ENCODE measurements at places on chromosomes 12 and 14.

DNA sequence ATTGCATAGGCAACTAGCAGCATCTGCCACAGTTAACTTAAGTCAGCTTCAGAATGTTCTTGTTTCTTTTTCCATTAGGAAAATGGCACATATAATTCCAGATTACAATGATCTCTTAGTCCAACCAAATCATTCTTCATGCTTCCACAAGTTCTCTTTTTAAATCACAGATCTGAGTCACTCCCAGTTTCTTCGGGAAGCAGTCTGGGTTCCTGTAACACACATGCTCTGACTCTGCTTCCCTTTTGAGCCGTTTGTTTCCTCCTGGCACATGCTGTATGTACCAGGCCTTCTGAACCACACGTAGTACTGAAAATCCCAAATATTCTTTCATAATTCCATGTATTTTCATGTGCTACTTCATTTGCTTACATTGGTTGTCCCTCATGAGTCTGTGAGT is 388.8 kb upstream of the PDE3A start:
- no peak for DNase-seq

DNA sequence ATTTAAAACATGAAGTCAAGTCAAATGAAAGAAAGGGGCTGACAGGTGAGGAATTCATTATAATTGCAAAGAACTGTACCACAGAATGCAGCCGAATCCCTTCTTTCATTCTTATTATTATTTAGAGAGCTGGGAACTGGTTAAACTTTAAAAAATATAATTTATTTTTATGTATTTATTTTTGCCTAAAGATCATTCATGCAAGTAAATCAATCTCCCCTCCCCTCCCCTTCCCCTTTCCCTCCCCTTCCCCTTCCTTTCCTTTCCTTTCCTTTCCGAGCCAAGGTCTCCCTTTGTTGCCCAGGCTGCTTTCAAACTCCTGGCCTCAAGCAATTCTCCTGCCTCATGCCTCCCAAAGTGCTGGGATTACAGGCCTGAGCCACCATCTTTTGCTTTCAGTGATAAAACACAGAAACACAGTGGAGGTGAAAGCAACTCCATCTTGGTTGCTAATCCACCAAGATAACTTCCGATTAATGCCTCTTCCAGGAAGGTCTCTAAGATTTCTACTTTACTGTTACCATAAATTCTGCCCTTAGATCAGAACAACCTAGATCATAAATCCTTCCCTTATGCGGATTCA is 6.0 kb upstream of the UBC start:
- no peak for DNase-seq

- no peak for DNase-seq
Measured at GRCh38 chr12:57261428-57261865, 10.5 kb upstream of the STAC3 start.

DNA sequence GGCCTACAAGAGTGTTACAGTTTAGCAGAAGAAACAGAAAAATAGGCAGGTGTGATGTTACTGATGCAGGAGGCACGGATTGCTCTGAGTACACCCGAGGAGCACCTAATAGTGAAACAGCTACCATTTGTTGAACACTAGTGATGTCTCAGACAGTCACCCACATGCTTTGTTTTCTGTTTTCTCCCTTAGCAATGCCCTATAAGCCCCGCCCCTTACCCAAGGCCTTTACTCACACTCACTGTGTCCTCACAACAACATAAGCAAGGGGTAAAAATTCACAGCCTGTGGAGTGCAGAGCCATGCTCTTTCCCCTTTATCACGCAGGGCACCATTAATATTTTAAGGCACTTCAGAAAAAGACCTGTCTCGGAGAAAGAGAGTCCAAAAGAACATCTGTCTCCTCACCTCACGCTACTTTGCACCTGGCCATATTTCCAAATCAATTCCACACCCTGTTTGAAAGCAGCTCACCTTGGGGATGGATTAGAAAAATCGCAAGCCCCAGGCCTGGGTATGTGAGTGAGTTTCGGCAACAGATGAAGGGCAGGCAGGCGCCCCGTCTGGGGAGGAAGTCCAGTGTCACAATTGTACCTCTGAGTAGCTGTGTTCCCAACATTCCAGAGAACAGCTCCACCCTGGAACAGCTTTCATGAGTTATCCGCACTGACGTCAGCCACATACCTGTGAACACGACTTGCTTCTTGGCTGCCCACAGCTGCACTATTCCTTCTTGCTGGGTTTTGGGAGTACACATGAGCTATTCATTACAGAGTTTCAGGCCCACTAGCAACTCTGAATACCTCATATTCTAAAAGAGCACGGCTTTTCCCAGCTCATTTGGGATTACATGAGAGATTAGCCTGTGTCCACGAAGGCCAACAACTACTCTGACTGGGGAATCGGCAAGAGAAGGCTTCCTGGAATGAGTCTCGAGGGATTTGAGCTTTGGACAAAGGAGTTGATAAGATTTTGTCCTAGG is 26.0 kb downstream of the MAPK1IP1L start:
- DNase-seq = peak; percentile 91

- DNase-seq = no peak
Measured at GRCh38 chr14:28294834-28295440, 471.6 kb upstream of the FOXG1 start.

DNA sequence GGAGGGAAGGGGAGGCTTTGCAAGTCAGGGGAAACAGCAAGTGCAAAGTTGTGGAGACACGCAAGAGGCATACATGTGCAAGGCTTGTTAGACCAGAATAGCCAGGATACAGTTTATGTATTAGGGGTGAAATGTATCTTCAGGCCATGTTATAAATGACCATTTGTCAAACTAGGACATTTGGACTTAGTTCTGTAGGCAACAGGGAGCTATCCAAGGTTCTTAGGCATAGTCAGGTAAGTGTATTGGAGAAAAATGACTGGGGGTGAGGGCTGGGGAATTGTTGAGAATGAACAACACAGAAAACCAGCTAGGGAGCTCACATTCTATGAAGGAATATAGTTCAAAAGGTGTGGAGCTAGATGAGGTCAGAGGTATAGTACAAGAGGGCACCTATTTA is 42.5 kb downstream of the TPH2 start:
- no peak for DNase-seq

- peak; percentile 28 for DNase-seq
Measured at GRCh38 chr12:24754690-24755638, 193.9 kb downstream of the BCAT1 start.

DNA sequence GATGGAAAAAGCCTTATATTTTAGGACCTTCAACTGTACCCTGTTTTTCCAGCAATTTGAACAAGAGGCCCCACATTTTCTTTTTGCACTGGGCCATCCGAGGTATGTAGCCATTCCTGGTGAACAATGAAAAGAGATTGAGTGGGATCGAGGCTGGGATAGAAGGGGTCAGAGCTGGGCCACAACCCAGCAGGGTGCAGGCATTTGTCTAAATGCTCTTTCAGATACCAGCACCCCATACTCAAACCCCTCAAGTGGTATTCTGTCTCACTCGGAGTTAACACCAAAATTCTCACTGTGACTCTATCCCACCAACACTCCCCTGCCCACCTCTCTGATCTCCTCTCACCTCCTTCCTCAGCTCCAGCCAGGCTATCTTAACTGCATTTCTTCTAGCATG is 26.8 kb downstream of the DUSP6 start:
- DNase-seq = no peak

DNA sequence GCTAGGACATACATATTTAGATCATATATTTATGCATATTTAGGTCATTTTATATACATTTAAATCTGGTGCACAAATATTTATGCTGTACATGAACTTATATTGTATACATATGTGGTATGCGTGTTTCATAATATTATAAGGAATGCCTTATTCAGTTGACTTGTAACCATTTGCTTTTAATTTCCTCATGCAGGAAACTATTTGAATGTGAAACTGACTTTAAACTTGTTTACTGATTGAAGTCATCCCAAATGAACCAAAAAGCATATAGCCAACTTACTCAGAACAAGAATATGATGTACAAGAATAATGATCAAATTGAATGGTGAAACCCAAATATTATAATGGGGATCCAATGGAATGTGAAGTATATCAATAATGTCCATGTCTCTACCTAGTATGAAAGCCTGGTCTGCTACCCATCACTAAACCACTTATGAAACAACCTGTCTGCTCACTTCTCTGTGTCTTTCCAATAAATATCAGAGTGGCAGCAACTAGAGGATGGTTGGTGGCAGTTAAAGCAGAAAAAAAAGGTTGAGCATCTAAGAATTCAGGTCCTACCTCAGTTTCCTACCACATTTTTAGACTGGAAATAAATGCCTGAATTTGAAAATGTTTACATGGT is 38.3 kb downstream of the RPS6KA5 start:
- no peak for DNase-seq

GRCh38 chr12:73383584-73384222 is 1111.5 kb downstream of the TRHDE start:
- peak; percentile 57 for DNase-seq

DNA sequence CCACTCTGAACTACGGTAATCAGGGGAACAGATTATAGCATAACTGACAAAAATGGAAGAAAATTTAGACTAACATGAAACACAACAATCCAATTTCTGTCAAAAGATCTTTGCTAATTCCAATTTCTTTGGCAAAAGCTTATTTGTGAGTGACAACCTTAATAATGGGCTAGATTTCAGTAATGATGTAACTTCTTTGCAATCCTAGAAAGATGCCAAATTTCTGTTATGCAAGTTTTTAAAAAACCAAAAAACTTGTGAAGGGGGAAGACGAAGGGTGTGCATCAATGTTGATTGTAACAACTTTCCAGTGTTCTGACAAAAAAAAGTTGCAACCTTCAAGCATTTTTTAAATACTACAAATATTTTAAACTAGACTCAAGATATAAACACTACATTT is 59.9 kb downstream of the DICER1 start:
- no peak for DNase-seq

DNA sequence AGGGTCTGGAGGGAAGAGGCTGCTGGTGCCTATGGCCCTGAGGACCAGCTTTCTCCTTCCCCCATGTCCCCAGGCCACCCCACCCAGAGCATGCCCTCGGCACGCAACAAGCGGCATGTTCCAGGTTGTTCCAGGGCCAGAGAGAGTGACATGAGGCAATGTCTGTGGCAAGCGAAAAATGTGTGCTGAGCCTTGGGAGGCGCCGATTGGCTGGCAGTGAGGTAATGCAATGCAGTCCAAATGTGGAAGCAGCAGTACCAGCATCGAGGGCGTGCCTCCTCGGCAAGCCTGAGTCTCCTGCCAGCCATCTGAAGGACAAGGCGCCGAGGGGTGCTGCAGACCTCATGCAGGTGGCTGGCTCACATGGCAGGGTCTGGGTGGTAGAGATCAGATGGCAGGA is 423.8 kb downstream of the NRXN3 start:
- DNase-seq = no peak

GRCh38 chr12:66552716-66553115 is 126.2 kb downstream of the GRIP1 start:
- no peak for DNase-seq

GRCh38 chr12:117441751-117442150 is 80.3 kb upstream of the NOS1 start:
- peak; percentile 17 for DNase-seq

GRCh38 chr12:93347054-93347785 is 30.5 kb upstream of the NUDT4 start:
- no peak for DNase-seq

DNA sequence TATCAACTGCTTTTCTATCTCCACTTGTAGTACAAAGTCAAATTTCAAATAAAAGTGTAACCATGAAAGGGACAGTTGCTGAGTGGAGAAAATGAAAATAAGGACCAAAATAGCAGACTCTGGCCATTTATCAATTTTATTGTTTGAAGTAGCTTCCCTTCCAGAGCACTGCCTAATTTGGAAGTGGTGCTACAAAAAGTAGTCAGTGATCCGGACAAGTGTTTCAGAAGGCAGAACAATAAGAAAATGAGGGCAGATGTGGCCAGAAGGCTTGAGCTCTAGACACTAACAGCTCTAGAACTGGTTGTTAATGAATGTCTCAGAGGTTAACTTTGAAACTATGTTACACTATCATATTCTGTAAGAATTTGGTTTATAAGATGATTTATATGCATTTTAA is 48.9 kb downstream of the ABCC9 start:
- no peak for DNase-seq

GRCh38 chr12:124762791-124763593 is 100.7 kb downstream of the SCARB1 start:
- DNase-seq = no peak

GRCh38 chr12:15526033-15526432 is 203.7 kb downstream of the PTPRO start:
- peak; percentile 61 for DNase-seq

DNA sequence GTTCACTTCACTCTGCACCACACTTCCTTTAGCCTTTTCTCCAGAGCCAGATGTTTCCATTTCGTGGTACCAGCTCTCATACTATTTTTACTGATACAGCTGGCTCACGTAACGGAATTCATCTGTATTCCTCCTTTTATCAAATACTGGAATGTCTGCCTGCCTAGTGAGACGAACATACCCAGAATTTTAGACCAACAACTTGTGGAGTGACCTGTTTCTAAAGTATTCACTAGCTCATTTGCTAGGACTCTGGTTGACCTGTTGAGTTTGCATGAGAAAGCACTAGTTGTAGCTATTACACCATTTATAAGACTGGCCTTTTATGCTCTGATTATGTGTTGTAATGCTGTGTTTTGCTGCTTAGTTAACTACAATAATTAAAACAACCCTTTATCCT is 22.6 kb downstream of the KCNA5 start:
- no peak for DNase-seq

DNA sequence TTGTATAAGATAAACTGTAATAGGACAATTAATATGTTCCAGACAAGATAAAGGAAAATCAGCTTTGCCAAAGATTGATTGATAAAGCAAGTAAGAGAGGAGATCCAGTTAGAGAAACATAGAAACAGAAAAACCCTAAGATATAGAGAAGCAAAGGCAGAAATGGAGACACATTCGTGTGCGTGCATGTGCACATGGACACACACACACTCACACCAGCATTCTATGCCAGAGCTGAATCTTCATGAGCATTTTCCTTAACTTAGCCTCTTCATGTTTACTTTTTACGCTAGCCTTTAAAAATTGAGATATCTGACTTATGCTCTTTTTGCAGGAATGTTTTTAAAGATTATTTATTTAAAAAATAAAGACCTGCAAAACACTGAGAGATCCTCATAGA is 168.5 kb upstream of the ATP2B1 start:
- no peak for DNase-seq

- DNase-seq = no peak
Measured at GRCh38 chr14:55457496-55457895, 17.1 kb upstream of the TBPL2 start.

GRCh38 chr12:105485321-105485910 is 154.9 kb downstream of the C12orf75 start:
- peak; percentile 52 for DNase-seq

GRCh38 chr12:79058342-79058741 is 193.8 kb downstream of the SYT1 start:
- DNase-seq = peak; percentile 74

DNA sequence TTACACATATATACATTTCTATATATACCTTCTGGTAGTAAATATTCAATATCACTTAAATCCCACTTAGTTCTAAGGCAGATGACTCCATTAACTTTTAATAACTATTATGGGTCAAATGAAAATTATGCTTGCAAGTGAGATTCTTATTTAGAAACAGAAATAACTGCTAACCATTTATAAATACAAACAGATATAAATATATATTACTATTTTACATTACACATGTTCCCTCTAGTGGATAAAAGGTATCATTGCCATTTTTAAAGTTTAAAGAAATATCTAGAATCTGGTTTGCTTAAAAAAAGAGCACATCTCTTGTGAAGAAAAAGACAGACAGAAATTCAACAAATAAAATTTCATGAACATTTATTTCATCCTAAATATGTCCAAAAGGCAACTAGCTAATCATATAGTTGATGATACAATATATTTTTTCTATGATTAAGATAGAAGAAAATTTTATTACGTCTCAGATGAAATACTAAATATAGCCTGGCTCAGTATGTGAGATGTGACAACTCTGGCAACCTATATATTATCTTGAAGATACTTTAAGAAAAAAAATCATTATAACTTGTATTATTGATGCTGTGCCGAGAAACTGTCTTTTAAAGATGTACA is 11.7 kb upstream of the RAD51AP1 start:
- peak; percentile 55 for DNase-seq
